Fibroblast of lung (primary cell): ENCODE measurements at places on chromosomes 2 and 18. TPM values are rescaled to one million over a fixed set of nuclear protein-coding genes. Genes with fewer than 3 reads are reported as not detected.

CFAP210 gene
- not detected in 2 replicates for polyA plus RNA-seq

DAW1 gene
- polyA plus RNA-seq = 0.11 and 0.12 TPM in 2 replicates

SH3RF3 gene
- 8.3 and 9.5 TPM in 2 replicates for polyA plus RNA-seq

DNA sequence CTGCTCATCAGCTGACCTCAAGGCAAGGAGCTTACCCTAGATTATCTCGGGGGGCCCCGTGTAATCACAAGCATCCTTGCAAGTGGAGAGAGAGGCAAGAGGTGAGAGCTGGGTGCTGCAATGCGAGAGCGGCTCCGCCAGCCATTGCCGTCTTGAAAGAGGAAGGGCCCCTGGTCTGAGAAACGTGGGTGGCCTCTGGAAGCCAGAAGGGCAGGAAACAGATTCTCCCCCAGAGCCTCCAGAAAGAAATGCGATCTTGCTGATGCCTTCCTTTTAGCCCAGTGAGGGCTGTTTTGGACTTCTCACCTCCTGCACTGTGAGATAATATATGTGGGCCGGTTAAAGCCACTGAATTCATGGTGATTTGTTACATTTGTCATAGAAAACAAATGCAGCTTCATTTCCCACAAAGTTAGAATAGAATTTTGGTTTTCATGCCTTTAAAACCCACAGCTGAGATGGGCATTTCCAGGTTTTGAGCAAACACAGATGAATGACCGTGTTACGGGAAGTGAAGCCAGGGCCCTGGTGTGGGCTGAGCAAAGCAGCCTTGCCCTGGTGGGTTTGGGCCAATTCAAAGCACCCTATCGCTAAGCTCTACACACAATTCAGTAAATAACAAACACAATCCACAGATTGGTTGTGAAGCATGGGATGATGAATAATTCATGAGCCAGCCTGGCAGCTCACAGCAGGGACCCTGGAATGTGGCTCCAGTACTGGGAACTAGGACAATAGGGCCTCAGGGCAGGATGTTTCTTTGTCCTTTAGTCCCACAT lies 319.9 kb upstream of the HS6ST1 start:
- peak; percentile 85 for DNase-seq

GRCh38 chr2:218875692-218876246 lies 4.9 kb upstream of the WNT10A start:
- DNase-seq = no peak

DNA sequence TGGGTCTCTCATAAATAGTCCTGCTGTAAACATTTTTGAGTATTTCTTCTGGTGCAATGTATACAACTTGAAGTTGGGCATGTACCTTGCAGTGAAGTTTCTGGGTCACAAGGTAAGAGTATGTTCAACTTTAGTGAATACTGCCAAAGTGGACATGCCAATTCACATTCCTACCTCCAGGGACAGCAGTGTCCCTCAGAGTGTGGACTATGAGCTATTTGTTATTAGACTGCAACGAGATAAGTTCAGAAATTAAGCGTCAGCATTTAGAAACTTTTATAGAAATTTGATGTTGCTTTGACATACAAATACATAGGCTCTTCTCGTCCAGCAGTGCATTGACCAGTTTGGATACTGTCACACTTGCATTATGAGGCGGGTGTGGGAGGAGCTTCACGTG lies 7.2 kb upstream of the ACKR3 start:
- no peak for DNase-seq
